Activated CD8-positive, alpha-beta T cell treated with anti-CD3 and anti-CD28 coated beads for 36 hours (primary cell): ENCODE measurements at places on chromosomes 12 and 14.

- no peak for DNase-seq
These were observed 50.2 kb downstream of the FOXN4 start for GRCh38 chr12:109258607-109259544.

- no peak for DNase-seq
These were observed 19.9 kb upstream of the NEDD1 start for GRCh38 chr12:96886998-96887677.

- DNase-seq = no peak
These were observed 4.7 kb downstream of the TSPAN9 start for GRCh38 chr12:3081886-3082285.

GRCh38 chr12:115916910-115917668 is 360.4 kb downstream of the MED13L start:
- peak; percentile 75 for DNase-seq

DNA sequence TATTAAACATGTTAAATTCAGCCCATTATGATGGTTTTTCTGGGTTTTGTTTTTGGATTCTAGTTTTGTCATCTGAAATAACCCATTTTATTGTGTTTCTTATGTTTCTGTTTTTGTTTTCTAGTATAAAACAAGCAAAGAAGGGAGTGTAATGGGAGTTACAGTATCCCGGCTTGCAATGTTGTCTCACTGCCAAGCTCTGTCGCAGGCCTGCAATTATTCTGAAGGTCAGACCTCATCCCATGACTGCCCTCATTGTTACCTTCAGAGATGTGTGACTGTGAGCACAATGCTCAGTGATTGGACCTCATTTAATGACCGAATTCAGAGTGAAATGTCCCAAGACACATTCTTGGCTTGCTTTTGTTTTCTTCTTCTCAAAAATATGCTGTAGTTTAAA is 73.0 kb upstream of the ATF1 start:
- no peak for DNase-seq
